Stimulated activated CD8-positive, alpha-beta memory T cell treated with anti-CD3 and anti-CD28 coated beads, Interleukin-15, amount 100 ng/mL, for 1 hour (primary cell): ENCODE measurements at places on chromosomes 13 and 19.

DNA sequence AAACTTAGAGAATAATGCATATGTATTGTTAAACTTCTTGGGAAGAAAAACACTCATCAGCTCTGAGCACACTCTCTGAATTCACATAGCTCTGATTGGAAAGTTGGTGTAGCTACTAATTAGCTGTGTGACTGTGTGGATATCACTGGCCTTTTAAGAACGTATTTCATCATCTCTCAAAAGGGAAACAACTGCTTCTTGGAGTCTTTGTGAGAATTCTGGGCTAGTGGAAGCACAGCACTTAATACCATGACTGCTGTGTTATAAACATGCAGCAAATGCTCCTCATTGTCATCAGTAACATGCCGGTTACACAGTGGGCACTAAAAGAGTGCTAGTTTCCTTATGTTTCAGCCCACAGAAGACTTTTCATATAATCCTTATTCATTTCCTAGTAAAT is 220.9 kb upstream of the CSNK1A1L start:
- DNase-seq, result no peak

DNA sequence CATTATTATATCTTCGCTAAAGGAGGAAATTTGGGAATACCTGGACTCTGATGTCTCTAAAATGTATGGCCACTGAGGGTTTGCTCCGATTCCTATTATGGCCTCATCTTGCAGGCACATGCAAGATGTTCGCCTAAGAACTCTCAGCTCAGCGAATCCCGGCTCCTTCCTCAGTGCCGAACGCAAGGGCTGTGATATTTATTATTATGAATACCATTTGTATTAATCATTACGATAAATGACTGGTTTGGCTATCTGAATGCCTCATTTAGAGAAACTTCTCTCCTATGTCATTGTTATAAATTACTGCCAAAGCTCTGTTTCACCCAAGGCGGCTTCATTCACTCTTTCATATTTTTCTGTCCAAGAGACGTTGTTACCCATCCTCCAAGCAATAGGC is 369.7 kb upstream of the TSHZ3 start:
- DNase-seq, result no peak

DNA sequence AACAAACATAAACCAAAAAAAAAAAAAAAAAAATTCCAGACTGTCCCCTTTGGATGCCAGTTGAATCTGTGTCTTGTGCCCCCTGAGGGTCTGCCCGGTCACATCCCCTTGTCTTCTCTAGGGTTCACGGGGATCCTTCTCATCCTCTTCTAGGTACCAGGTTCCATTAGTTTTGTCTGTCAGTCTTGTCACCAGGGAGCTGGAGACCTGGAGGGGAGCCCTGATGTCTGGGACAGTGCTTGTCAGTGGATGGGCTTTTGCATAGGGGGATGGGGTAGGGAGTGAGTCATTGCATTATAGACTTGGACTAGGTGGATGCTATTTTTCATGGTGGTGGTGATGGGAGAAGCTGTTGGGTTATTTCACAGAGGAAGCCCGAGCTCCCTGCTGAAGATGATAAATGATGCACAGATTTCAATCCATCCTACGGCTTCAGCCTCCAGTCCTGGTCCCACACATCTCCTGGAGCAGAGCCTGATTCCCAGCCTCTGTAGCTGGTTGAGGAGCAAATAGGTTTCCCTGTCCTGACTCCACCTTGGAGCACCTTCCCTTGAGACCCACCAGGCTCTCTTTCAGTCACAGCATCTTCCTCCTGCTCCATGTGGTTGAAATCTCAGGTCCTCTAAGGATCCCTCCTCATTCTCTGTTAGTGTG is 26.0 kb downstream of the WTIP start:
- DNase-seq, result no peak

DNA sequence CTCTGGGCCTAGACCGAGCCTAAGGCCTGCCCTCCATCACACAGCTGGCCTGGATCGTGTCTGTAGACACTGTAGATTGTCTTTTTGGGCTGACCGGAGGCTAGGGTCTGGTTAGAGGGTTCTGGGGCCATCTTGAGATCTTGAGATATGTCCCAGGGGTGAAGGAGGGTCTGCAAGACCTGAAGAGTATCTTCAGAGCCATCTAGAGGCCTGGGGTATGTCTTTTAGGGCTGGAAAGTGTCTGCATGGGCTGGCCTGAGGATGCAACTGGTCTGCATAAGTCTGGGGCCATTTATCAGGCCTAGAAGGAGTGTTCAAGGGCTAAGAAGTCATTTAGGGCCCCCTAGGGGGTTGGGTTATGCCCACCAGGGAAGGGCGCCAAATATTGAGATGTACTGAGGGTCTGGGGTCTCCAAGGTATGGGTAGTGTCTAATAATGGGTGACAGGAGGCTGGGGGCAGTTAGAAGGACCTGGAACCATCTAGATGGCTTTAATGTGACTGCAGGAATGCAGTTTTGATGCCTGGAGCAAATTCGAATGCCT is 555 bp downstream of the SCAF1 start:
- DNase-seq, result no peak

DNA sequence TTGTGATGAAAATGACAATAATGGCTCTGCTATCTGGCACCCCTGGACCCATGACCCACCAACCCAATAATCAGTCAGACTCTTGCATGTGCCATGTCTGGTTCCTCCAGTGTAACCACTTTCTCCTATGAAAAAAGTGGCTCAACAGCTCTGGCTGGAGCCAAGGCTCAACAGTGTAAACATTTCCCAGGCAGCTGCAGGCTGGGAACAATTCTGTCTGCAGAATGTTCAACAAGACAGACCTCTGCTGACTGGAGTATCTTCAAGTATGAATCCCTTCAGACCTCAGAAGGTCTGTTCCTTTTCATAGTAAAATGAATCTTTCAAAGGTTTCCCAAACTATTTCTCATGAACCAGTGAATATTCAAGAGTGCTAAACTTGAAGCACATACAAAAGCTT is 410.1 kb upstream of the HTR2A start:
- no peak for DNase-seq

GRCh38 chr19:45822716-45823115 is 7.6 kb upstream of the RSPH6A start:
- no peak for DNase-seq

GRCh38 chr19:1969176-1970002 is 28.4 kb downstream of the CSNK1G2 start:
- no peak for DNase-seq

GRCh38 chr13:102699504-102699903 is 4.7 kb upstream of the METTL21C start:
- no peak for DNase-seq
